ENCODE measurements at places on chromosomes 16 and 17.

DNA sequence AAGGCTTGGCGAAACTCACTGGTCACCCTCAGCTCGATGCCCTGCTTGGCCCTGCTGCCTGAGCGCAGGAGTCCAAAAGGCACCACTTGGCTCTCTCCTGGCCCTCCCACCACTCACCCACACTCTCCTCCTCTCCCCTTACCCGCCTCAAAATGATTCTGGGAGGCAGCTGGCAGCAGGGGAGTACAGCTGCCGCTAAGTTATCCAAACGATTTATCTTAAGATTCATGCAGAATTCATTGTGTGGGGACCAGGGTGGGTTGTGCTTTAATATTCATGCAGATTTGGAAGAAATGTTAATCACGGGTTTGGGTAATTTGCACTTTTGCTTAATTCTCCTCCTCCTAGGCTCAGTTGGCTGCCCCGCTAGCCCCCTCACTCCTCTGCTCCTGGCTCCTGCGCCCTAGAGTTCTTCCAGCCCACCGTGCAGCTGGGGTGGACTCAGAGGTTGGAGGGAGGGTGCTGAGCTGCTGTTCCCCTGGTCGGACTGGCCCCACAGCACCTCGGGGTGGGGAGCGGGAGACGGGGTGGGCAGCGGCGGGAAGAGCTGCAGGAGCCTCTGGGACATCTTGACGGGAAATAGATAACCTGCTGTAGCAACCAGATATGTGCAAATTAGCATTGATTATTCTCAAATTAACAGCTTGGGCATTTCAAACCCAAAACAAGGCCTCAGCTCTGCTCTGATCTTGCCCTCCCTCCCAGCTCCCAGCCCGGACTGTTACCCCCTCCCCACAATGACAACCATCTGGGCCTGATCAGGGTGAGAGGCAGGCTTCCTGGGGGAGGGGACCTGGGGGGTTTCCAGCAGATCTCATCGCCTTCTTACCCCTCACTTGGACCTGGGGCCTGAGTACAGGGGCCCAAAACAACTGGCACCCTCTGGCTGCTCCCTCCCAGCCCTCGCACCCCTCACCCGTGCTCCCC lies 122.6 kb upstream of the RPL38 start:
- no peak for DNase-seq

DNA sequence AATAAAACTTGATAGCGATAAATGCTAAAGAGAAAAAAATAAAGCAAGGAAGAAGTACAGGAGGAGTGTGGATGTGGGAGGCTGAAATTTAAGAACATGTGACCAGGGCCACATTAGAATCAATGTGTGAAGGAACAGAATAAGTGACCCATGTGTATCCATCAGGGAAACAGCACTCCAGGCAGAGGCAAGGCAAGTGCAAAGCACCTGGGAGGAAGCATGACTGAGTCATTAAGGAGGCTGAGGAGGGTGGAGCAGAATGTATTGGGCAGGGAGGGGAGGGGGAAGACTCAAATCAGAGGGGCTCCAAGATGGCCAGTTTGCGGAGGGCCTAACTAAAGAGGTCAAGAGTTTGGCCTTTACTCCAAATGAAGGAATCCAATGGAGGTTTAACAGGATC lies 8.0 kb downstream of the CDR2 start:
- DNase-seq: no peak

- DNase-seq: no peak
Measured at GRCh38 chr17:52244689-52245088, 86.2 kb upstream of the CA10 start.

DNA sequence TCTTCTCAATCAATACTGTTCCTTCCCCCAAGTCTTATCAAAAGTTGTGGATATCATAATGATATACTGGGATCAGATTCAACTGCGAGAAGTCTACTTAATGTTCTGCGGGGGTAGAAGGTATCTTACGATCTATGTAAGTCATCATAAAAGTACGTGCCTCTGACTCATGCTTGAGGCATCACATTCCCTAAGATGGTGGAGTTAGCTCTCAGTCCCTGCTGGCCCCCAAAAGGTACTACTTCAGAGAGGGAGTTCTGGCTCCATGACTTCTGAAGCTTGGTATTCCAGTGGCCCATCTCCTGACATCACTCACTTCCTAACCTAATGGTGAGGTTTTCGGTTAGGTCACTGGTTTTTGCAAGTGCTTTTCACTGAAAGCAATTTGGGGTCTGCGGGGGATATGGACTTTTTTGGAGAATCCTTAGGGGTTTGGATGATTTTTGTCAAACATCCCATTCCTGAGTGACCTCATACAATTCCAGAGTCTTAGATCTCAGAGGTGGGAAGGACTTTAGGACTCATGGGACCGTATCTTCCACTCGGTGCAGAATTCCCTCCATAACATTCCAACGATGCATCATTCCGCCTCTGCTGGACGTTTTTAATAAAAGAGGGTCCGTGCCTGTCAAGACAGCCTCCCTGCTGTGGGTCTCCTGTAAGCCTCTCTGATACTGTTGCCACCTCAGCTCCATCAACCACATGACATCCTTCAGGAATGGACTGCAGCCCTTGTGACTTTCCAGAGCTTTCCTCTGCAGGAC lies 74.3 kb downstream of the DYNLRB2 start:
- no peak for DNase-seq

DNA sequence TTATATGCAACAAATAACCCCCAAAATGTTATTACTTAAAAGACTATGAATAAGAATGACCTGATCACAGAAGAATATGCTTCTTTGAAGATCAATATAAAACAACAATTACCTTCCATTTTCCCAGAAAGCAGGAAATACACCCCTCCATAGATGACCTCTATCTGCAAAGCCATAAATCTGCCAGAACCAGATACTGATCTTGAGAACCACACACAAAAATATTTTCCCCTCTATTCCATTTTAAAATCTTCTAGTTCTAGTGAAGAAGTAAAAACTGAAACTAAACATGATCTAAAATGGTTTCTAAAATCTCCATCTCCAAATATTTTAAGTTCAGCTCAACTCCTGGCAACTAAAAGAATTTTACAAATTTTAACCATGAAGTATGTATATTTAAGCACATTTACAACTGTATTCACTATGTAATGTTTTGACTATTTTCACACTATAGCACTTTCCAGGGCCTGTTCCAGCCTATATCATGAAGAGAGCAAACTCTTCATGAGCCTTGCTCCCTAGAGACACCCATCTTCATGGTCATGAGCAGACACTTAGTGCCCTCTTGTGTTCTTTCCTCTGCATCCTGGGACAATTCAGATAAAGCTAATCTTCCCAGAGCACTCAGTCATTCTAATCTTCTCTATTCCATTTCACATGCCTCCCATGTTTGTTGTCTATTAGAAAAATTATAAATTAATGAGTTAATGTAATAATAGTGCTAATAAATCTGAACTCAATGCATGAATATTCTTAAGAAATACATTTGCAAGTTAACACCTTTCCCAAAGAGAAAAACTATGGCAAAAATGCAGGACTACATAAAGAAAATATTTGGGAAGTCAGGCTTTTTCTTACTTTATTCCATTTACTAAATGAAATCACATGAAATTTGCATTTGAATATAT lies 87.0 kb downstream of the HELZ start:
- DNase-seq: no peak
